ENCODE measurements at places on chromosomes 2 and 18.

DNA sequence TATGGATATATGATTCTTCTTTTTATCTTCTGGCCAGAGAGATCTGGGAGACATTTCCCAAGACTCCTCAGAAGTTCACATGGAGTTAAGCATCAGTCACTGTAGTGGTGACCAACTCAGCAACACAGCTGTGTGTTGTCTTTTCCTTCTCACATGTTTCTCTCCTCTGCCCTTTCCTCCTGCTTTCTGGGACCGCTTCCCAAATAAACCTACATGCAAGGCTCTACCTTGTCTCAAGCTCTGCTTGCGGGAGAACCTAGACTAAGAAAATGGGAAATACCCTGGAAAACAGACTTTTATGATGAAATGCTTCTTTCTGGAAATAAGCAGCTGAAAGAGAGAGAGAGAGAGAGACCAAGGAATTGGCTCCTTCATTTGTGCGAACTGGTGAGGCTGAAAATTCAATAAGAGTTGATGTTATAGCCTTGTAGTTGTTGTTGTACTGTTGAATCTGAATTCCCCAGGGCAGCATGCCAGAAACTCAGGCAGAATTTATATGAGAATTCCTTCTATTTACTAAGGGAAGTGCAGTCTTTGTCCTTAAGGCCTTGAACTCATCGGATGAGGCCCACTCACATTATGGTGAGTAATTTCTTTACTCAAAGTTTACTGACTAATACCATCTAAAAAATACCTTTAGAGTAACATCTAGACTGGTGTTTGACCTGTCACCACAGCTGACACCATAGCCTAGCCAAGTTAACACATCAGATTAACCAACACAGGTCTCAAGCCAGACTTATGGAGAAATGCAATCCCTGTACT lies 22.7 kb upstream of the DSC1 start:
- DNase-seq, result no peak

- DNase-seq, result no peak
These were observed 136.5 kb upstream of the RND3 start for GRCh38 chr2:150624001-150624401.

DNA sequence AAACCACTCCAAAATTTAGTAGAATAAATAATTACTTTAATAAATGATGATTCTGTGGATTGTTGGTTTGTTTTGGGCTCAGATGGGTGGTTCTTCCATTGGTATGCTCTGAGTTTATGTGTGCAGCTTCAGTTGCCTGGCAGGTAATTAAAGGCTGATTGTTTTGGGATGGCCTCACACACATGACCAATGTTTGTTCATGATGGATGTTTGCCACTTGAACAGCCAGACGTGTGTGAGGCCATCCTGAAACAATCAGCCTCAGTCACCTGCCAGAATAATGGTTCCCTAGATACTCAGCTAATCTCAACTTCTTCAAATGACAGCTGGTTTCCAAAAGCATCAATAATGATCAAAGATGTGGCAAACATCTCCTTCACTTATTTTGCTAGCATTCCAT lies 352.5 kb upstream of the GULP1 start:
- no peak for DNase-seq

DNA sequence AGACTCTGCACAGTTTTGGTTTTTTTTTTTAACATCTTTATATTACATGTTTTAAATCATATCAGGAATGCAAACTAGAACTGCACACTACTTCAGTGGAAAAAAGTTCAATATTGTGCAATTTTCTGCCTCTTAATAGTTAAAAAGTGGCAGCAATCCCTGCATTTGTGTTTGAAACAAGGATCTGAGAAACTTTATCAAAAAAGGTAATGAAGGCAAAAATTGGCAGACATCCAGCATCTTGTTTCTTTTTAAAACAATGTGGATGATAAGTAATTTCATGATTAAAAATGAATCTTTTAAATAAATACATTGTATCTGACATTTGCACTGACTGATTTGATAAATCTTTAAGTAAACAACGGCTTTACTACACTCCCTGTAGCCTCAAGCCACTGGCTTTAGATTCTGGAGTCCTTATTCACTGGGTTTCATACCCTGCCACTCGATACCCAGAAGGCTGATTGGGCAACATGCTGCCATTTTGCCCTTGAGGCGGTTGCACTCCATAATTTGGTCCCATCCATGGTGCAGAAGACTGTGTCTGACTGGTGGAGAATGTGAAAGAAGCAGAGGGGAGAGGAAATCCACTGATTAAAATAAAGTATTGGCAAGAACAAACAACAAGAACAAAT lies 21.6 kb upstream of the C2orf42 start:
- DNase-seq, result no peak

GRCh38 chr18:21179590-21180220 lies 62.3 kb upstream of the GREB1L start:
- peak; percentile 72 for DNase-seq

- DNase-seq, result no peak
These were observed 50.0 kb downstream of the MYO3B start for GRCh38 chr2:170227951-170228350.

DNA sequence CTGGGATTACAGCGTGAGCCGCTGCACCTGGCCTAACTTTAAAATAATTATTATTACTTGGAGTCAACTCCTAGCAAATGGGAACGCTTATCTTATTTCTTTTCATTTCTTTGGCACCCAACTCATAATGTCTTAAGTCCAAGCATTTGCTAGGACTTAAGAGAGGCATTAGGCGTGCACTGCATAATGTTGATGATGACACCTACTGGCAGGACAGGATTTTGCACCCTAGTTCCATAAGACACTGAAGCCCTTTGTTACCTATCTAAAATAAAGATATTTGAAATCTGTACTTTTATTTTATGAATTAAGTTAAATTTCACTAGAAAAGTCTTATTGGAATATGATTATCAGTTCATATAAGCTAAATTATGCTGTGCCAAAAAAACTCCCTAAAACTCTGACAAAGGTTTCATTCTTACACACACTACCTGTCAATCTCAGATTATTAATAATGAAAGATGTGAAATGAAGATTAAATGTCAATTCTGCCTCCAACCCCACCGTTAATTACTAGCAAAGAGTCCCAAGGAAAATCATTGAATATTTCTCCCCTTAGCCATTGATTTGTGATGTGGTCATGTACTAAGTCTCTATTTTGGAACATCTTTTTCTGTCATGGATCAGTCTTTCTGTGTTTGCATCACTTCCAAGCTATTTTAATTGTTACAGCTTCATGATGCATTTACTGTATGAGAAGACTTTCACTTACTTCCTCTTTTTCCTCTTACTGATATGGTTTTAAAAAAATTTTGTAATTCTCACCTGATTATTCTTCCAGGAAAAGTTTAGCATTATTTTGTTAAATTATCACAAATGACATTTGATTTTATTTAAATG lies 12.7 kb upstream of the CDH2 start:
- peak; percentile 37 for DNase-seq

DNA sequence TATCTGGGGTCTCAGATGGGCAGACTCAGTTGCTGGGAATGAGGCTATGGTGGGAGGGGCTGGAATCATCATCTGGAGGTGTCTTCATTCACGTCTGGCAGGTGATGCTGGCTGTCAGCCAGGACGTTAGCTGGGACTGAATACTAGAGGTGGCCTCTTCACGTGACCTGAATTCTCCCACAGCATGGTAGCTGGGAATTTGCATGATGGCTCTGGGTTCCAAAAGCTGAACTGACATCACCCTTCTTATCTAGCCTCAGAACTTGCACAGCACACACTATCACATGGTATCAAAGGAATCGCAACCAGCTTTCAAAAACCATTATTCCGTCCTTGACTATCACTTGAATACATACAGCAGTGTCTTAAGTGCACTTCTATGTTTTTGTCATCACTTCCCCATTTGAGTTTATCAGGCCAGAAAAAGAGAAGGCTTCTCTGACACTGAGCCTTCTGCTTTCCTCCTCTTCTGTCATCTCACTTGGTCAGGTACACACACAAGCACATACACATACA lies 53.0 kb upstream of the LRP2 start:
- DNase-seq, result no peak

GRCh38 chr2:11602563-11603204 lies 67.3 kb downstream of the NTSR2 start:
- no peak for DNase-seq

- no peak for DNase-seq
These were observed 50.0 kb downstream of the RBBP8 start for GRCh38 chr18:22983175-22983574.

GRCh38 chr2:216775043-216775453 lies 79.7 kb upstream of the IGFBP5 start:
- no peak for DNase-seq

- no peak for DNase-seq
These were observed 50.1 kb downstream of the PGAP1 start for GRCh38 chr2:196876364-196876763.

DNA sequence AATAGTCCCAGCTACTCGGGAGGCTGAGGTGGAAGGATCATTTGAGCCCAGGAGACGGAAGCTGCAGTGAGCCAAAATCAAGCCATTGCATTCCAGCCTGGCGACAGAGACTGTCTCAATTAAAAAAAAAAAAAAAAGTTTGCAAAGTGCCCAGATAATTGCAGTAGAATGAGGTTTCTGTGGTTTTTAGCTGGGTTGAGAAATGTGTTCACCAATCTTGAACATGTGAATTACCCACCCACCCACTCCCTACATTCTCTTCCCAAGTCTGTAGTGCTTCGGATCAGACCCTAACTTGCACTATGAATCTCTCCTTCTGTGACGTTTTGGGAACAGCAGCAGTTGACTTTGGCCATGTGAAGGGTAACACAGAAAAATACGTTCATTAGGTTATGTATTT lies 247.3 kb downstream of the PTGR3 start:
- DNase-seq, result no peak

DNA sequence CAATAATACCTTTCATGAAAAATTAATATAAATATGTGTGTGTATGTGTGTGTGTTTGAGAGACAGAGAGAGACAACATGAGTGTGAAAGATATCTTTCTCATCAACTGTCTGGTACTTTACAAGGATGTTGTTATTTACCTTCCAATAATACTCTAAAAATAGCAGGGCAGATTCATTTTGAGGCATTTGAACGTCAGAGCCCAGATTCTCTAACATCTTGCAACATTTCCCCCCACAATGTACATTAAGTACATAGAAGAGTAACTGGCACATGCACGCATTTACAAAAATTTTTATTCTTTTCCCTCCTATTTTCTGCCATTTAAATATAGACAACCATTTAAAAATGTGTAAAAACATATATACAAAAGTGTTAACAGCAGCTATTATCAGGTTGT lies 100.9 kb downstream of the PID1 start:
- DNase-seq, result no peak

DNA sequence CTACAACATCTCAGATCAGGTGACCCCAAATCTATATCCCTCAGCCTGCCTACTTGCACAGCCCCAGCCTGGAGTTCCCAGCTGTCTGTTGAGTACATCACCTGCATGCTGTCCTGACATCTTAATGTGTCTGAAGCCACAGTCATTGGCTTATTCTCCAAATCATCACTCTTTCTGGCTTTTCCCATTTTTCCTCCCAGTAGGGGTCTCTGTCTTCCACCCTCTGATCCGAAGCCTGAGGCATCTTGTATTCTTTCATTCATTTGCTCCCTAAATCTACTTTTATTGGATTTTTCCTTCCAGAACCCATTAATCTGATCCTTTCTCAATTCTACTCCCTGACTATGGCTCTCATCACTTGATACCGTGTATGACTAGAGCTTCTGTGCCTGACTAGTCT lies 332.9 kb upstream of the DCC start:
- DNase-seq, result no peak

DNA sequence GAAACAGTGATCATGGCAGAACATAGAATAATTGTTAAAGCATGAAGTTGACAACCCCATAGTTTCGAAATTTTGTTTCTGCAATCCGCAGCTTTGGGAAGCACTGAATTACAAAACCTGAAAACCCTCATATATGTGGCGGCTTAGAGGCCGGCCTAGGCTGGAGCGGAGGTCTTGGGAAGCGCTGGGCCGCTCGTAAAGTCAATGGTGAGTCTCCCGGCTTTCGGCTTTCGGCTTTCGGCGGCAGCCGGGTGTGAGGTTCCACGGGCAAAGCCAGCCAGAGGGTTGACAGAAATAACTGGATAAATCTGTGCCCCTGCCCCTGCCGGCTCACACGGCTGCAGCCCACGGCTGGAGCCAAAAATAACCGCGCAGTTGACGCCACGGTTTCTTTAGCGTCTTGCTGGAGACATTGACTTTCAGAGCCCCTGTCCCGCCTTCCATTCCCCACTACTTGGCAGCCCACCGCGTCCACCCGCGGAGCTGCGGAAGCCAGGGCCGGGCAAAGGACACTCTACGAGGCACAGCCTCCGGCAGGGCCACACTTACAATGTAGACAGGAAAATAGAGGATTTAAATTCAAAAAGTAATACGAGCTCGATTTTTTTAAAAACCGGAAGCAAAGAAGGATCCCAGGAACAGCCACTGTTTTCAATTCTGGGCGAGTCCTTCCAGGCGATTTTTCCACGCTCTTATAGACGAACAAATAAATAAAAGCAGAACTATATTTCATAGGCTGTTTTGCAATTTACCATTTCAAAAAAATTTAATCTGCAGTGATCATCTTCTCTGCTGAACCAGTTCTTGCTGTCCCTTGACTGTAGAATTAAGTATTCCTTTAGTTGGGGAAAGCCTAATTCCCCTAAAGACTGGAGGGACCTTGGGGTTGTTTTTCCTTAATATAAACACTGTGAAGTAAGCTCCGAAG lies 28.3 kb upstream of the ATP6V1B1 start:
- DNase-seq, result no peak

DNA sequence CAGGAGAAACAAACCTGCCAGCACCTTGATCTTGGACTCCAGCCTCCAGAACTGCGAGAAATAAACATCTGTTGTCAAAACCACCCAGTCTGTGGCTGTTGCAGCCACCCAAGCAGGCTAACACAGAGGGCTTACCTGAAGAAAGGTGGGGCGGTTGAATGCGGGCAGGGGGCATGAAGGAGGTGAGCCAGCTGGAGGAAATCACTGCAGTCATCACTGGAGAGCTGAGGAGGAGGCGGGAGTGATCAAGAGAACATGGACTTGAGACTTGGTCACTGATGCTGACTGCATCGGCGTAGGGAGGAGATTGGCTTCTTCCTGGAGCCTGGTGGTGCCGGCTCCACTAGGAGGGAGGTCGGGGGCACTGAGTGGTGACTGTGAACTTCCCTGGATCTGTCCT lies 14.6 kb upstream of the ARMC9 start:
- no peak for DNase-seq

DNA sequence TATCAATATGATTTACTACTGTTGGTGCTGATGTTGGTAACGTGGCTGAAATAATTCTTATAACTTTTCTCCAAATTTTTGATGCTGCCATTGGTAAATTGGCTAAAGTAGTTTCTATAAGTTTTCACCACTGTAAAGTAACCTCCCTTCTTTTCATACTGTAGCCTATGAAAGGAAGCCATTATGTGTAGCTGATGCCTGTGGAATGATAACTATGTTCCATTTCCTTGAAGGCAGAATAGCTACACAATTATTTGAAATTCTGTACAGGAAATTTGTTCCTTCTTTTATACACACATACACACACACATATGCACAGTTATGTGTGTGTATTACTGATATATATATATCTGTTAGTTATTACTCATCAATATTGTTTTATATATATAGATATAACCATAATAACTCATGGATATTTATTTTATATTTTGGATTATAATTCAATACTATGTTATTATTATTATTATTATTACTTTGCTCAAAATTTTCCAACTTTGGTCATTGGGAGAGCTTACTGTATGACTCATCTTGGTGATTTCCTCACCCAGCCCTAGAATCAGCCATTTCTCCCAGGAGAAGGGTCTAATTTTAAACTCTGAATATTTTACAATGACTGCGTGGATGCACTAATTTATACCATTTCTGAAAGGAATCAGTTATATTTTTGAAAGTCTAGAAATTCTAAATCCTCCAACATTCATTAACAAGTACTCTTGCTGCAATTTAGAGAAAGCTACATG lies 1677.7 kb downstream of the SUCLG1 start:
- no peak for DNase-seq
